ENCODE measurements at places on chromosomes 12 and 14.

- DNase-seq, result no peak
These were observed 5.3 kb downstream of the NUAK1 start for GRCh38 chr12:106133136-106134087.

- no peak for DNase-seq
These were observed 13.0 kb downstream of the WASHC4 start for GRCh38 chr12:105120551-105120950.

- peak; percentile 60 for DNase-seq
These were observed 592 bp upstream of the KCNK10 start for GRCh38 chr14:88323523-88324199.

- no peak for DNase-seq
These were observed 168.2 kb upstream of the TMEM132C start for GRCh38 chr12:128098730-128099129.

GRCh38 chr12:49537752-49538509 lies 899 bp upstream of the KCNH3 start:
- DNase-seq, result peak; percentile 48

DNA sequence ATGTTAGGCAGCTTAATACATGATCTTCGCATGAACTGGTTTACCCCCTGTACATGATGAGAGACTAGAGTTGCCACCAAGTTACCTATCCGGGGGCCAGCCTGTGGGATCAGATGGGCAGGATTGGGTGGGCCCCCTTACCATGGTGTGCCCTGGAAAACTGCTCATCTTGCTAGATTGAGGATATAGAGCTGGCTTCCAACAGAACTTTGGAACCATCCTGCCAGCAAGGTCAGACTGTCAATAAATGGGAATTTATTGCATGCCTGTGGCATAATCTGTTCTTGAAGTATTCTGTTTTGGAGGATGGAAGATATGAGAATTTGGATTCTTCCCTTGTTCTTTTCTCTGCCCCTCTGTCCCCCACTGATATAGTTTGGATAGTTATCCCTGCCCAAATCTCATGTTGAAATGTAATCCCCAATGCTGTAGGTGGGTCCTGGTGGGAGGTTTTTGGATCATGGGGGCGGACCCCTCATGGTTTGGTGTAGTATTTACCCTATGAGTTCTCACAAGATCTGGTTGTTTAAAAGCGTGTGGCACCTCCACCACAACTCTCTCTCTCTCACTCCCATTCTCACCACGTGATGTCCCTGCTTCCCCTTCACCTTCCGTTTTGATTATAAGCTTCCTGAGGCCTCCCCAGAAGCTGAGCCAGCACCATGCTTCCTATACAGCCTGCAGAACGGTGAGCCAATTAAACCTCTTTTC lies 3.7 kb upstream of the TM9SF1 start:
- peak; percentile 34 for DNase-seq

GRCh38 chr12:2501464-2502191 lies 293.1 kb upstream of the FKBP4 start:
- peak; percentile 98 for DNase-seq

DNA sequence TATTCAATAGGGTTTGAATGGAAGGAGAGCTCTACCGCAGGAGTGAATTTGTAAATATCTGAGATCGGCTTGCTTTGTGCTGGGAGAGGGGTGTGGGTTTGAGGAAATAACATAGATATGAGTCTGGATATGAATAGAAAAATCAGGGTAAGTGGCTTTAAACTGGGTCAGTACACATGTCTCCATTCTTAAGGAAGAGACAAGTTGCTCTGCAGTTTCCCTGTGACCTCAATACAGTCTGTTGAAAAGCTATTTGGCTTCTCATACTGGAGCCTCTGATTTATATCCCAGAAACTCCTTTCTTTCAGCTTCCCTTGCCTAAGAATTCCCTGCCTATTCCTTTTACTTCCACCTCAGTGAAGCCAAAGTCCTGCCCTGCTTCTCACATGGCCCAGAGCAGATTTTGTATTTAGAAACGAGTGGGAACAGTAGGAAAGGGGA lies 153.5 kb upstream of the ATF7IP start:
- no peak for DNase-seq

GRCh38 chr12:63909746-63910145 lies 65.2 kb downstream of the SRGAP1 start:
- no peak for DNase-seq

GRCh38 chr12:114688256-114688845 lies 4.4 kb upstream of the TBX3 start:
- no peak for DNase-seq

- no peak for DNase-seq
These were observed 79.8 kb downstream of the ADGRD1 start for GRCh38 chr12:131033486-131033885.

DNA sequence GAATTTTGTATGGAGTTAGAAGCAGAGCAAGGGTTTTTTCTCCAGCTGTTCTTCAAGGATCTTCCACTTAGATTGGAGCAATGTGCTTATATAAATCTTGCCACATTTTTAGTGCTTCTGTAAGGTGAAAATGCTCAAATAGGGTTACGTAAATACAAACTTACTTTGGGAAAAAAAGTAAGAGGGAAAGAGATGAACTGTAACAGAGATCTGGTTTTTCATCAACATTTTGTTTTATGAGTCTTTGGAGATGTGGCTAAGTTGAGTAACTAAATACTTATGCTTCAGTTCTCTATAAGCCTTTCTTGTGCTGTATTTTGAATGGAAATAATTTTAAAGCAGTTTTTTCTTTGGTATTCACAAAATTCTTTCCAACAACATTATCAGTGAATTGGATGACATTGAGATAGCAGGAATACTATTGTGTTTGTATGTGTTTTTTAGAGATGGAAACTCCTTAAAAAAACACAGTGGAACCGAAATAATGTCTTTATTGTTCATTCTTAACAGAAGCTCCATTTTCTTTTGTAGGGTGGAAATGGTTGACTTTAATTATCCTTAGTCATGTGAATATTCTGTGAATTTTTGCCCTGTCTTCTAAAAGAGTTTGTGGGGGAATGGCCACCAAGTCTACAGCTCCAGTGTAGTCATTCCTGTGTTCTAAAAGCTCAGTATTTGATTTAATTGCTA lies 45.7 kb downstream of the NPAS3 start:
- no peak for DNase-seq

DNA sequence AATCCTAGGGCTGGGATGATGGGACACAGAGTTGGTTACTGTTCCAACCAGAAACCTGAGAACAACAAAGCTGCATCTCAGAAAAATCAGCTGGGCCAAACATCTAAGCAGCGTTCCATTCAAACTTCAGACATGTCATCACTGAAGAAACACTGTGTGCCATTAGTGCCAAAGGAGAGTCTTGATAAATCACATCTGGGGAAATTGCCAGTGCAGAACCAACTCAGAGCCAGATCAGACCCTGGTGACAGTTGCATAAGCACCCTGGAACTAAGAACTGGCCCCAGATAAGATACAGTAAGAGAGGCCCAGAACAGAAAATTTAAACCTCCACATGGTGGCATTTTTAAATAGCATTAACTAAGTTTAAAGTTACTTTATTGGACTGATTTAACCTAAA lies 482.8 kb downstream of the PRKD1 start:
- DNase-seq, result no peak

DNA sequence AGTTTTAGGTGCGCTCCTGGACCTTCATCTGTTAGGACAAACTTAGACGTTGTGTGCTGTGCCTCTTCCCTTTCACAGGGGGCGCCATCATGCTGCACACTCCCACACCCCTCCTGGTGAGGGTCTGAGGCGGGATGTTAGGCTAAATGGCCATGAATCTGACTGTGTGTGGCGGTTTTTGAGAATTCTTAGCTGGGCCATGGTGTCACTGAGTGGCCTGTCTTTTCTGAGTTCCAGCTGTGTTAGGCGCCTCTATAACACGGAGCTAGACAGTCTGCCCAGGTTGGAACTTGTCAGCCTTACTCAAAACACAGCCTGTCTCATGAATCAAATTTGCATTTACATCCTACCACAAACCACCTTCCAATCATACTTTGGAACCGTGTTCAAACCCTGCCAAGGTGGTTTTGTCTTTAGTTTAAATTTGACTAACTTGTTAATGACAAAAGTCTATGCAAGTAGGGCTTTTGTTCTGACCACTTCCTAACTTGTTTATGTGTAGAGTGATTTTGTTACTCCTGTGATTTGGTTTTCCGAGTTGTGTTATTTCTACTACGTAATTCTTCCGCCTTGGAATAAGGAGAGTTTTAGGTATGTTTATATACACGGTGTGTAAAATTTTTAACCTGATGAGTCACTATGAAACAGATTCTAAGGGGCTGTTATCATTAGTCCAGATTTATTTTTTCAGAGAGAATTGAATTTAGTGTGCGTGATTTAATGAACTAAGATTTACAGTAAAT lies 19.6 kb downstream of the ACVR1B start:
- DNase-seq, result peak; percentile 39

DNA sequence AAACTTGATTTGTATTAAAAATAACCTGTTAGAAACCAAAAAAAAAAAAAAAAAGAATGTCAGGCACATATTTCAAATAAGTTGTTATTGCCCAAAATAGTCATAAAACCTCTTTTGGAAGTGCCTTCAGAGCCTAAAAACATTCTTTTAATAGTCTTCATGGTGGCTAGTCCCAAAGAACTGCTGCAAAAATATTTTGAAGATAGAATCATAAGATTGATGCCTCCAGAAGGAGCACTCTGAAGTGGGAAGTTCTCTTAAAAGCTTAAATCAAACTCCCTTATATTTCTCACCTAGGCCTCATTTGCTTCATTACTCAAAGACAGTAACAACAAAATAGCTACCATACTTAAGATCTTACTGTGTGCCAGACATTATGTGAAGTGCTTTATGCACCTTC lies 27.2 kb upstream of the NT5DC3 start:
- DNase-seq, result no peak

GRCh38 chr14:74155287-74155686 lies 70.5 kb downstream of the LIN52 start:
- DNase-seq, result no peak
